ENCODE measurements at places on chromosomes 12 and 14.

- DNase-seq: peak; percentile 45
Observed at GRCh38 chr14:64232095-64232838, 61.9 kb downstream of the ESR2 start.

GRCh38 chr14:96408608-96409007 lies 16.7 kb downstream of the AK7 start:
- DNase-seq: no peak

GRCh38 chr12:118350908-118351559 lies 21.7 kb downstream of the TAOK3 start:
- no peak for DNase-seq

DNA sequence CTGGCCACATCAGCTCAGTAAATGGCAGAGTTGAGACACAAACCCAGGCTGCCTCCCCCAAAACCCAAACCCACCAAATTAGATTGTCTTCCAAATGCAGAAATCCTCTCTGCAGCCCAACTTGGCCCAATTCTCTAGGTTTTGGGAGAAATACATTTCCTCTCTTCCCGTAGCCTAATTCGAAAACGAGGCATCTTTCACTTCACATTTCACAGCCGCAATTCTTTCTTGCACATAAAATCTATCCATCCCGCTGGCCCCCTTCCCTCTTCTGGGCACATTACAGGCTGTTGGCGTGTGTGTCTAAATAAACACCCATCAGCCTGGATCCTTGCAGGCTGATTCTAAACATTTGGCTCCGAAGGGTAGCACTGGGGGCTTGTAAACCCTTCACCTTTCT lies 83.8 kb upstream of the VRK1 start:
- no peak for DNase-seq

- DNase-seq: no peak
Observed at GRCh38 chr14:72776701-72777261, 117.1 kb downstream of the DPF3 start.

DNA sequence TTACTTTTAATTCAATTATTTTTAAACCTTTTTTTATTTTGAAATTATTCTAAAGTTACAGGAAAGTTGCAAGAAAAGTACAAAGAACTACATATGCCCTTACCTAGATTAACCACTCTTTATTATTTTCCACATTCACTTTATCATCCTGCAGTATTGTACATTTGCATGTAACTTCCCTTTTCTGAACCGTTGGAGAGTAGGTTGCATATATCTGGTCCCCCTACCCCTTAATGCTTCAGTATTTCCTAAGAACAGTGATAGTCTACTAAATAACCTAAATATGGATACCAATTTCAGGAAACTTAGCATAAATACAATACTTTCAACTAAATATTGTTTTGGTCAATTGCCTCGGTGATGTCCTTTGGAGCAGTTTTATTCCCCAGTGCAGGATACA lies 15.0 kb downstream of the G2E3 start:
- DNase-seq: no peak

GRCh38 chr12:6077692-6078083 lies 46.8 kb downstream of the VWF start:
- no peak for DNase-seq

DNA sequence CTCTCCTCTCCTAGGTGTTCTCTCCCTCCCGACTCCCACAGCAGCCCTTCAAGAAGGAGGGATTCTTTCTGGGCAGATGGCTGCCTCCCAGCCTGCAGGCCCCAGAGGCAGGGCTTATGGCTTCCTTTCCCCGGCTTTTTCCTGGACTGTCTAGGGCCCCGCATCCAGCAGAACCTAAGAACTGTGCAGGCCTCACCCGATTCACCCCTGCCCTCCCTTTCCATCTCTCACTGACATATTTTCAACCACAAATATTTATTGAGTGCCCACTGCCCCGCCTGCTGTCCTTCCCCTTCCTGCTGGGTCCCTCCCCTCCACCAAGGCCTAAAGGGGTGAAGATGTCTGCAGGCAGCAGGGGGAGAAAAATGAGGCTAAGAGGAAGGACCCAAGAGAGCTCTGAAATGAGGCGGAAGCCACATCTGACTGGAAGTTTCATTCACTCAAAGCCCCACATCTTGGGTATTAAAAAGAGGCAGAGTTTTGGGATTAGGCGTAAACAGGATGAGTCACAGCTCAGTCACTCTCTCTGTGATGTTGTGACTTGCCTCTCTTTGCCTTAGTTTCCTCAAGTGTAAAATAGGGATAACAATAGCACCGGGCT lies 2.9 kb downstream of the SCNN1A start:
- DNase-seq: peak; percentile 92

DNA sequence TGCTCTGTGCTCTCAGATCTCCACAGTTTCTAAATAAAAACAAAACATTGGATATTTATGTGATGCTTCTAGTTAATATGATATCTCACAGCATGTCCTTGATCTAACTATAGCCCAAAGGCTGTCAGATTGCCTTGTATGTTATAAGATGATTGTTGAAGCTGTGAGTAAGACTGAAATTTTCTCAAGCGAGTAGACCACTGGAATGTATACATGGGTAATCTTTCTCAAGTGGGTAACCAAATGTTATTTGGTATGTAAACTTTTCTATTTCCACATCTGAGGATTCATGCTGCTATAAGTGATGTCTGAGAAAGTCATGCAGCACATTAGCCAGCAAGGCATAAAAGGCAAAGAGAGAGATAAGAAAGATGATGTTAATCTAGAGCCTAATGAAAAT lies 886.7 kb downstream of the NRXN3 start:
- peak; percentile 83 for DNase-seq

GRCh38 chr14:65229748-65230728 lies 127.7 kb upstream of the MAX start:
- peak; percentile 73 for DNase-seq

GRCh38 chr14:61337893-61338292 lies 16.5 kb downstream of the PRKCH start:
- DNase-seq: no peak

- no peak for DNase-seq
Observed at GRCh38 chr12:90833228-90833627, 121.7 kb downstream of the CCER1 start.

DNA sequence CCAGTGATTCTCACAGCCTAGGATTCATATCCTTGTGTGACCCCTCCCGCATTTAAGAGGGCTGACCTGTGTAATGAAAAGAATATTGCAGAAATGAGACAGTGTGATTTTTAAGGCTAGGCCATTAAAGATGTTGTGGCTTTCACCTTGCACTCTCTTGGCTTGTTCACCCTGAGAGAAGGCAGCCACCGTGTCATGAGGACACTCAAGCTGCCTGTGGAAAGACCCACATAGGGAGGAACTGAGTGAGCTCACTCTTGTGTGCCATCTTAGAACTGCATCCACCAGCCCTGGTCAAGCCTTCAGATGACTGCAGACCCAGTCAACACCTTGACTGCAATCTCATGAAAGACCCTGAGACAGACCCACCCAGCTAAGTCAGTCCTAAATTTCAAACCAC lies 46.3 kb upstream of the TMPO start:
- no peak for DNase-seq

DNA sequence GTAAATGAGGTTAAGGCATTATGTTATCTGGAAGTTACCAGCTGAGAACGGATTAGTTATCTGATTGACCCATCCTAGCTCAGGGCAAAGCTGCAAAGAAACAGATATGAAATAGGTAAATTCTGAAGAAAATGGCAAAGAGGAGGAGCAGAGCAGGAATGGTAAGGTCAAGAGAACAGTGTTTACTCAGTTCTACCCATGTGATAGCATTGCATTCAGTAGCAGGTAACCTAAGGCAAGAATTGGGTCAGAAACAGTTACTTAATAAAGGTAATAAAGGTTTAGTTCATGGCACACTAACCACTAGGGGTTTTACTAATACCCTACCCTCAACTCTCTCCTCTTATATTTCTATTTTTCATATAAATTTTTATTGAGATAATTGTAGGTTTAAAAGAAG lies 224.8 kb downstream of the ASCL1 start:
- no peak for DNase-seq

DNA sequence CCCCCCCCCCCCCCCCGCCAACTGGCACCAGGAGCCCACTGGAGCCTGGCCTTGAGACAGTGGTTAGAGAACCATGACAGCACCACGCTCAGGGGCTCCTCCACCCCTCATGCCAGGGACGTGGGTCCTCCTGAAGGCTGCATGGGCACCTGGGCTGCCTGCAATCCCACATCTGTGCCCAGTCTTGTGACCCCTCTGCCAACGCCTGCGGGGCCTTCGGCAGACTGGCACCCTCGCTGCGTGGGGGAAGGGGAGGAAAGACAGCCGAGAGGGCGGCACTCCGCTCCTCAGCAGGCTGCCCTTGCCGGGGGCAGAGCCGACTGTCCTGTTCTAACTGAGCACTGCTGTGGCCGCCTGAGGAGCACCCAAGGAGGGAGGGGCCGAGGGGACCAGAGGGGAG lies 6.0 kb downstream of the LRTM2 start:
- no peak for DNase-seq

- peak; percentile 26 for DNase-seq
Observed at GRCh38 chr12:13099066-13099843, 4.2 kb downstream of the GSG1 start.

GRCh38 chr14:102230481-102231210 lies 74.3 kb downstream of the MOK start:
- no peak for DNase-seq

DNA sequence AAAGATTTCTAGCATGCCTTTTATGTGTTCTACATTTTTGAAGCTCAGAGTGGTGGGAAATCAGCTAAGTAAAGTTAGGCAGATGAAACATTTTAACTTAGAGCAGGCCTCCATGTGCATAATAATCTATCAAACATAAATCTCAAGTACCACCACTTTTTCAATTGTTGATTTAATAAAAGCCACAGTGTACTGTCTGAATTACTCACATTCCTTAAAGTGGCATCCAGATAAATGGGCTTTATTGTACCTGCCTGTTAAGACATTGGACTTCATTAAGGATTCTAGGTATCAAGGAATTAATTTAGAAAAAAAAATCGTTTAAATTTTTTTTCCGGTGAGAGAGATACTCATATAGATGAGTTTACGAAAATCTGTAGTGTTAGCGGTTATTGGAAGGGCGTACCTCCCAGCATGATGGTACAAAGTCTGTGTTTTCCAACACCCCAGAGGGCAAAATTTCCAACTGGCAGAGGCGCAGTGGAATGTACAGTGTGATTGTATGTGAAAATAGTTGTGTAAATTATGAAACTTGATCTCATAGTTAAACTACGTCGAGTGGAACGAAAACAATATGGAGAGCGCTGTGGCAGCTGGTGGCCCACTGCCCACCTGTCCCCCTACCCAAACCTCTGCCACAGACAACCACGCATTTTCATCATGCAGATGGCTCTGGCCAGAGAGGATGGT lies 25.0 kb downstream of the ELK3 start:
- no peak for DNase-seq

GRCh38 chr12:104790296-104791125 lies 167.6 kb downstream of the SLC41A2 start:
- no peak for DNase-seq
